ENCODE measurements at places on chromosomes 13 and 19.
A peak's percentile ranks its signal among the peaks of the same experiment; 100 is the strongest.

DNA sequence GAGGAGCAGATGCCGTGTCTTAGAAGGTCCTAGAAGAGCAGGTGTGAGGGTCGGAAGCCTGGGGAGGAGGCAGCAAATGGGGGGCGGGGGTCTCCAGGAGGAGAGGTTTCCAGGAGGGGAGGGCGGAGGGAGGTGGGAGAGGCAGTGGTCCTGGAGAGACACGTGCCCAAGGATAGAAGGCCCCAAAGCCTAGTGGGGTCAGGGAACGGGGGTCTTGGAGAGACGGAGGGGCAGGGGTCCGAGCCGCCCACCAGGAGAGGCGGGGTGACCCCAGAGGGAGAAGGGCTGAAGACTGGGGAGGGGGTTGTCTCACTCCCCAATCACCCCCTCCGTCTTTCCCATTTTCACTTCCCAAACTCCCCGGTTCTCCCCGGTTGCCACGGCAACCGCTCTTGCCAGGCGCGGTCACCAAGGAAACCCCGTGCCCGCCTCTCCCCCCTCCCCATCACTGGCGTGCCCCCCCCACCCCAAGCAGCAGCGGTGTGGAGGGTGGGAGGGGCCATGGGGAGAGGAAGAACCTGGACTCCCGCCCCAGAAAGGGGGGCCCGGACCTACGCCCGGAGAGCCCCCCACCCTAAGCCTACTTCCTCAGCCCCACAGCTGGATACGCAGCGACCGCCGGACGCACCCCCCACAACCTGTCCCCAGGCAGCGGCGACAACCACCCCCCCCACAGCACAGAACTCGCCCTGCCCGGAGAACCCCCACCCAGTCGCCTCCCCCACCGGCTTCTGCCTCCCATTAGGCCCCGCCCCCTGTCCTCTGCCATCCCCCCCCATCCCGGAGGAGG lies 988 bp downstream of the LRRC4B start:
- no peak for DNase-seq

- DNase-seq, result no peak
These were observed 143.4 kb downstream of the CYSLTR2 start for GRCh38 chr13:48797127-48797526.

DNA sequence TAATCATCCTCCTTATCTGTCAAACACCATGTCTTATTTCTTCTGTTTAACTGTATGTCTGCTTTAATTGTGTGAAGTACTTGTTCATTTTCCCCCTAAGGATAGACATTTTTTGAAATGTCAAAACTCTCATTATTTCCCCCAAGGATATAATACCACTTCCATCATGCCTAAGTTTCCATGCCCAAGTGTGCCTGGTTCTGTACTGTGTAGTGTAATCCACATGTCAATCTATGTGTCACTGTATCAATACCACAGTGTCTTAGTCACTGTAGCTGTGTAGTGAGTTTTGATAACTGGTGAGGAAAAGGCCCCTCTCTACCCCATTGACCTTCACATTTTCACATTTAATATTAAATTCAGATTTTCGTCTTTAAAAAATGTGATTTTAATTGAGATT lies 1265.5 kb downstream of the PCDH9 start:
- DNase-seq, result no peak

DNA sequence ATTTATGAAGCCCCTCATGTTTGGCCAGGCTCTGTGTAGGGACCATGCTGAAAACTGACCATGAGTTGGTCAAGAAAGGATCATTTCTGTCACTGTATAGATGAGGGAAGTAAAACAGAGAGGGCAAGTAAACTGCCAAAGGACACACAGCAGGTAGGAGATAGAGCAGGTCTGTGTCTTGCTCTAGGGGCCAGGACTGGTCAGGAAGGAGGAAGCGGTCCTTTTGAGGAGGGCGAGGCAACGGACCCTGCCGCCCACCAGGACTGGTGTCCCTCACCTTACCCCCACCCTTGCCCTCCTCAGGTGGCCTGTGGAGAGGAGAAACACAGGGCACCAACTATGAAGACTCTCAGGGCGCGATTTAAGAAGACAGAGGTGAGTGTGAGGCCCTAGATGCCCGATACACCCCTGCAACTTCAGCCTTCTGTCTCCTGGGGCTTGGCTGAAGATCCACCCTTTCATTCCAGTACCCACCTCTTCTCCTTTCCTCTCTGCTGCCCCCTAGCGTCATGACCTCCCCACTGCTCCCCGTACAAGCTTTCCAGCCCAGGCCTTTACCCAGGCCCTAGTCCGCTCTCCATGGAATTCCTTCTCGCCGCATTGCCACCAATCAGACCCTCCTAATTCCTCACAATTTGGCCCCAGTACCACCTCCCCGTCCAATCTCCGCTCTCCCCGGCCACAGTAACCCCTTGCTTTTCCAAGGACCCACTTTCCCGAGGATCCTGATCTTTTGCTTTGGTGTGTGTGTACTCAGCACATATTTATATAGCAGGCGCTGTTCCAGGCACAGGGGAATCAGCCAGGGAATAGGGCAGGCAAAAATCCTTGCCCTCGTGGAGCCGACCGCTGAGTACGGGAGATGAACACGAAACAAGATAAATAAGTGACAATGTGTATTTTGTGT lies 3.9 kb downstream of the ANKRD24 start:
- DNase-seq, result peak; percentile 3

GRCh38 chr19:34487651-34488051 lies 6.1 kb downstream of the WTIP start:
- DNase-seq, result no peak

GRCh38 chr13:77196052-77196618 lies 130.8 kb downstream of the MYCBP2 start:
- DNase-seq, result no peak

- no peak for DNase-seq
These were observed 722 bp upstream of the TIMM50 start for GRCh38 chr19:39479916-39480315.

DNA sequence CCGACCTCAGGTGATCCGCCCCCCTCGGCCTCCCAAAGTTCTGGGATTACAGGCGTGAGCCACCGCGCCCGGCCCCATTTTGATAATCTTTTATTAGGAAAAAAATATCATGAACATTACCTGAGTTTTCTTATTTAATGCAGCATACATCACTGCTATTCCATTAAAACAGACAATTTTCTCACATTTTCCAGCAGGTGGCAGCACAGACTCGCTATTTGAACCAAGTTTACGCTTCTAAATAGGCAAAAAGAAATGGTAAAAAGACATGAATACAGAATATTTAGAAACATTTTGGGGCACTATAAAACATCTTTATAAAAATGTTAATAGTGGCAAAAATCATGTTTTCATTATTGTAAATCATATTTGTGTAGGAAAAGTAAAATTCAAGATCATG lies 903.1 kb downstream of the SLITRK6 start:
- no peak for DNase-seq

DNA sequence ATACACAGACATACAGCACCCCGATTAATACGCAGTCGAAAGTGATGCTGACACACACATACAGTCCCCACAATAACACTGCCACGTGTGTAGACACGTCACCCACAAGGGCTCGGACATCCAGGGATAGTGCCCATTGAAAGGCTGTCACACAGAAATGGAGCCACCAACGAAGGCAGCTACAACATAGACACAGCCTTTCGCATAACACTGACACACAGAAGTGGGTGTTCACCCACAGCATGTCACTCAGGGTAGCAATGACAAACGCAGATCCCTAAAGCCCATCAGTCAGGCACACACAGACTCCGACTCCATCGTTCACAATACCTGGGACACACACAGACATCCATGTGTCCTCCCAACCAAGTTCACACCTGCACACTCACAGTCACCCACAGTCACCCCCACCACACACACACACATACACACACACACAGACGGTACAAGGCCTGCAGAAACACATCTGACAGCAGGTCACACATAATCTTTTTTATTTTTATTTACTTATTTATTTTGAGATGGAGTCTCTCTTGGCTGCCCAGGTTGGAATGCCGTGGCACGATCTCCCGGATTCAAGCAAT lies 10.4 kb upstream of the NANOS3 start:
- no peak for DNase-seq

DNA sequence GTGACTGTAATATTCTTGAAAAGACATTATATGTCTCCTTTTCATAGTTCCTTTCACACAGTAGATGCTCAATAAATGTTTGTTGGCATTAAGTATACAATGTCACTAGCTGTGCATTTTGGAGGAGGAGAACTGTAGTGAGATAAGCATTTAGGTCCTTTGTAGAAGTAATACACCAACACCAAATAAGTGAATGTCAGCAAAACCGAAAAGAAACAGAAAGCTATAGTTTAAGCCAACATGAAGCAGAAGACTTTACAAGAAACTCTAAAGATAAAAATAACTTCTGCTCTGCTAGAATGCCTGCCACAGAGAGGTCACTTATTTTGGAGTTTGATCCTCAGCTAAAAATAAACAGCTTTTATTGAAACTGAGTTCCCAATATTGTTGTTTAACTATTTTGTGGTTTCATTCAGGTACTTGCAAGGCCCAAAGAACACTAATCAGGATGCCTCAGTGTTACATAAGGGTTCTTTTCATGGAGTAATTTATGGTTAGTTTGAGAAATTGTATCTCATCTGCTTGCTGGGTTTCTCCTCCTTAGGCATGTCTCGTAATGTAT lies 86.2 kb downstream of the STARD13 start:
- DNase-seq, result no peak

GRCh38 chr19:48746110-48746509 lies 599 bp downstream of the IZUMO1 start:
- no peak for DNase-seq

GRCh38 chr13:50106559-50106958 lies 91.3 kb downstream of the KCNRG start:
- no peak for DNase-seq

- DNase-seq, result no peak
These were observed 2.4 kb downstream of the IZUMO4 start for GRCh38 chr19:2099054-2099501.

- no peak for DNase-seq
These were observed 2.7 kb upstream of the PLIN3 start for GRCh38 chr19:4870025-4870700.

- DNase-seq, result no peak
These were observed 94.6 kb downstream of the ING1 start for GRCh38 chr13:110808138-110808537.

DNA sequence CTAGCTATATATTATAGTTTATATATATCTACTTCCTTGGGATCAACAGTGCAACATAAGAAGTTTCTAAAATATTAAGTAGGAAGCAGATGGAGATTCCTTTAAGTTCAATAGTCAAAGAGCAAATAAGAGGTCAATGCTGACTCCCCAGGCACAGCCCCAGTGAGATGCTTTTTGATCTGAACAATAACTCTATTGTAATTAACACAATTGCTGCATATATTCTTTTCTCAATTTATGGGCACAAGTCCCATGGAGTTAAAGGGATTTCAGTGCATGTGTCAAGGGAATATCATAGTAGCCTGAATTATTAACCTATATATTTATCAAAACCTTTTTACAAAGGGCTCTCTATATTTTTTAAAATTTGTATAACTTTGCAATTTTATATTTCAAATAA lies 180.8 kb downstream of the SPRY2 start:
- DNase-seq, result no peak

- DNase-seq, result no peak
These were observed 416.3 kb downstream of the LIG4 start for GRCh38 chr13:107799001-107799400.

DNA sequence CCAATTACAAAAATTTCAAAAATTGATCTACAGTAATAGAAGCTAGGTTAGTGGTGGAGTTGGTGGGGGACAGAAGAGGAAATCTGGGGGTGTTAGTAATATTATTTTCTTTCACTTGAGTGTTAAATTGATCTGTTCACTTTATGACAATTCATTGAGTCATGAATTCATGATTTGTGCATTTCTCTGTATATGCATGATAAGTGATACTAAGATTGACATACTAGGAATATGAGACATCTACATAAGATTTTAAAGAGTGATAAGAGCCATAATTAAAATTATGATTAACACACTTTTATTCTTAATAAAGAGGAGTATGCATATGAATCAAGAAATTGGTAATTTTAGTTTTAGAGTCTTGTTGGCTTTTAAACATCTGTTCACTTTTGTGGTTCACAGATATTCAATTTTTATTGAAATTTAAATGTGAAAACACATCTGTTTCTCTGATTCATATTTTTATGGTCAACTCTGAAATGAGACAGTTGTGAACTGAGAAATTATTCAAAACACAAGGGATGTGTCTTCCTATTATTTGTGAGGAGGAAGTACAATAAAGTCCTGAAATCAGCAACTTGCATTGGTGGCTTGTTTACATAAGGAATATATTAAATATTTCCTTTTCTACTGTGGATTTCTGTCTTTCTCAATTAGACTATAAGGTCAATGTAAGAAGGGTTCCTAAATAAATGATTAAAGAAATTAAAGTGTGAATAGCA lies 196.5 kb downstream of the ITGBL1 start:
- DNase-seq, result no peak

DNA sequence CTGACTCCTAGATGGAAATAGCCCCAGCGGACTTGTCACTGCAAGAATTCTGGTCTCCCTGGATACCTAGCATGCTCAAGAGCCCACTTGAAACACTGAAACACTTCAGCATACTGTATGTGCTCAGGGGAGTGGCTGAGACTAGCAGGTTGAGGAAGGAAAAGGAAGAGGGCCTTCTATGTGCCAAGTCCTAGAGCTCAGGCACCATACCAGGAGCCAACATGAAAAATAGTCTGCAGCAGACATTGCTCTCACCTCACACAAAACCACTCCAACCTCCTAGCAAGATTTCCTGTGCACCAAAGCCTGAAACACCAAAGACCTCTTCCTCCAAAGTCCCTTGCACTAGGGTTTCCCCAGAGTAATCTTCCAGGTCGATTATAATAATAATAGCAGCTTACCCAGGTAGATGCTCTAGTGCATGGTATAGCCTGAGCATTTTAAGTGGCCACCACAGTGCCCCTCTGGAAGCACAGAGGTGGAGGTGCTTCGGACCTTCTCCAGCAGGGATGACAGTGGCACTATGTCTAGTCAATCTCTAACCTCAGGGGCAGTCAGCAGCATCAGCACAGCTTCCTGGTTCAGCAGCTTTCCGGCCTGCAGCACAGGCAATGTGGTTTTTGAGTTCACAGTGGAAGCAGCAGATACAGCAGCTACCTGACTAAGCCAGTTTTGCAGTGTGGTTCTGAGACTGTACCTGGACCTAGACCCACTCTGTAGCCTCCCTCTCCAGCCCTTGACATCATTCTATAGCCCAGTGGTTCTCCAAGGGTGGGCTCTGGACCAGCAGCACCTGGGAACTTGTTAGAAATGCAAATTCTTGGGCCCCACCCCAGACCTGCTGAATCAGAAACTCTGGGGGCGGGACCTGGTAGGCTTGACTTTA lies 45.6 kb upstream of the UBE2L5 start:
- DNase-seq, result no peak

- no peak for DNase-seq
These were observed 335.7 kb downstream of the NALCN start for GRCh38 chr13:101080616-101081015.

GRCh38 chr13:109897988-109898624 lies 111.7 kb upstream of the IRS2 start:
- DNase-seq, result no peak

All from substantia nigra (tissue), 51 donors.